Iris pigment epithelial cell (primary cell): ENCODE measurements at places on chromosomes 3 and 15.

GRCh38 chr3:124360563-124360962 is 368.6 kb upstream of the ROPN1 start:
- DNase-seq: no peak

GRCh38 chr15:36175186-36175740 is 404.2 kb upstream of the CDIN1 start:
- DNase-seq: no peak

DNA sequence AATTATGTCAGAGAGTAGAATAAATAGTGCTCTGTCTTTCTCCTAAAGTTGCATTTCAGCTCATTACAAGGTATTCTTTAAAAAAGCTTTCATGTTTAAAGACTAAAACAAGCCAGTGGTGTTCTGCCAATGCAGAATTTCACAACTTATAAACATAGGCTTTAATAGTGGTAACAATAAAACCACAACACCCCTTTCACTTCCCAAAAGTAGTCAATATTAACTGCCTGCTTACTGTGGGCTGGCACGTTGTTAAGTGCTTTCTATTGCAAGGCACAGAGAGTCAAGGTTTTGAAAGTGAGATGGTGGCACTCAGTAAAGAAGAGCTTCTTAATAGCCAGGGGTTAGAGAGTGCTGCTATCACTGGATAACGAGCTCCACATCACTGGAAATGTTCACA is 8.4 kb upstream of the RTP1 start:
- DNase-seq: peak; percentile 55

DNA sequence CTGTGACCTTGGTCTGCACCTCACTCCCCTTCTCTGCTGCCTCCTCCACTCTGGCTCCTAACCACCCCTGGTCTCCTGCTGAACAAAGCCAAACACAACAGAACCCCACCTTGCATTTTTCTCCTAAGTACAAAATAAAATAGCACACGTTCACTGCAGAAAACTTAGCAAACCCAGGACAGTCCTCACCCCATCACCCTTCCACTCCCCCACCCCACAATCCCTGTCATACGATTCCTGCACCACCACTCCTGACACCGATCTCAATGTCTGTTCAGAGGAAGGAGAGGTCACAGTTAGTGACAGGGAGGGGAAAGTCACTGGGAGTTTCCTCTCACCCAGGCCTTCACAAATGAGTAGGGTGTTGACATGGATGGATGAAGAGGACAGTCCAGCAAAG is 4.2 kb downstream of the VPS33B start:
- DNase-seq: no peak

DNA sequence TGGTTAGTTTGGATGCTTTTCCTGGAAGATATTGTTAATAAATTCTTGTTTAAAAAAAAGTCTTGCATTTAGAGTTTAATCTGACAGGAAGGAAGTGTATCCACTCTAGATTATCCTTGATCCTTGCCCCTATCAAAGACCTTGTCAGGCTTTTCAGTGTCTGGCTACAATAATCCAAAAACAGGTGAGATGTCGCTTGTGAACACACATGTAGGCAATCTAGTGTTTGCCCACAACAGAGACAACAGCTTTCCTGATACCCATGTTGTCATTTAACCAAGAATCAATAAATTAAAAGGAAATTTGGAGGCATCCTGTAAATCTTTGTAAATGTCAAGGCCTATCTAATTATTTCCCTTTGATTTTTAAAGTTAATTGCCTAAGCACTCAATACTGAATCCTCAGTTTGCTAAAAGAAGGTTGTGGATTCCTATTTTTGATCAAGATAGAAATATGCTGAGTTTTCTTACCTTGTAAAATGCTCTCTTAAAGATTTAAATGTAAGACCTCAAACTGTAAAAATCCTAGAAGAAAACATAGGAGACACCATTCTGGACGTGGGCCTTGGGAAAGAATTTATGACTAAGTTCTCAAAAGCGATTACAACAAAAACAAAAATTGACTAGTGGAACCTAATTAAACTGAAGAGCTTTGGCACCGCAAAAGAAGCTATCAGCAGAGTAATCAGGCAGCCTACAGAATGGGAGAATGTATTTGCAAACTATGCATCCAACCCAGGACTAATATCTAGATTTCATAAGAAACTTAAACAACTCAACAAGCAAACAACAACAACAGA is 207.7 kb downstream of the NAALADL2 start:
- DNase-seq: no peak

GRCh38 chr3:33437556-33438283 is 2.5 kb downstream of the UBP1 start:
- peak; percentile 86 for DNase-seq

DNA sequence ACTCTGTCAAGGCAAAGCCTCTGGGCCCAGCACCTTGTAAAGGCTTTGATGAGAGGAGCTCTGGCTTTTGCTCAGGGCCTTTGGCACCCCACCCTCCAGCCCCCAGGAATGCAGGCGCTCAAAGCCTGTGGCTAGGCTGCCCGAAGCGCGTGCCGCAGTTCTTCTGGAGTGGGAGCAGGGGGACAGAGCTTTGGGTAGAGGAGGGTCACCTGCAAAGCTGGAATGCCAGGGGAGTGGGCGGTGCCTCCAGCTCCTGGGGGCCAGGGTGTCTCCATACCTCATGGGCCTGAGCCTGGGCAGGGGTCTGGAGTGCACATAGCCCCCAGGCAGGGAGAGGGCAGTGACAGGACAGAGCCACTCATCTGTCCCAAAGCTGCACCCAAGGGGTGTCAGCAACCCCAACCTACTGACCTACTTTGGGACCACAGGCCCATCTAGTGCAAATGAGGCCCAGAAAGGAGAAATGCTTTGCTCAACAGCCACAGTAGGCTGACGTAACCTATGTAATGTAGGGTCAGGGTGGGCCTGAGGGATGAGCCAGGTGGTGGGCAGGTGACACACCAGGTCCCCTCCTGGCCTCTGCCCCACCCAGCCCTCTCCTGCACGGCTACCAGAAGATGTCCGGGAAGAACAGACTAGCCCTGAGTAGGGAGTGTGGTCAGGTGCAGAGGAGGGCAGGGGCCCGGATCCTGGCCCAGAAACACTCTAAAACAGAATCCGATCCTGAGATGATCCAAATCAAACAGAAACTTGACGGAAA is 2.2 kb upstream of the CALML4 start:
- DNase-seq: no peak

- no peak for DNase-seq
Measured at GRCh38 chr3:127077068-127077467, 94.2 kb downstream of the PLXNA1 start.

DNA sequence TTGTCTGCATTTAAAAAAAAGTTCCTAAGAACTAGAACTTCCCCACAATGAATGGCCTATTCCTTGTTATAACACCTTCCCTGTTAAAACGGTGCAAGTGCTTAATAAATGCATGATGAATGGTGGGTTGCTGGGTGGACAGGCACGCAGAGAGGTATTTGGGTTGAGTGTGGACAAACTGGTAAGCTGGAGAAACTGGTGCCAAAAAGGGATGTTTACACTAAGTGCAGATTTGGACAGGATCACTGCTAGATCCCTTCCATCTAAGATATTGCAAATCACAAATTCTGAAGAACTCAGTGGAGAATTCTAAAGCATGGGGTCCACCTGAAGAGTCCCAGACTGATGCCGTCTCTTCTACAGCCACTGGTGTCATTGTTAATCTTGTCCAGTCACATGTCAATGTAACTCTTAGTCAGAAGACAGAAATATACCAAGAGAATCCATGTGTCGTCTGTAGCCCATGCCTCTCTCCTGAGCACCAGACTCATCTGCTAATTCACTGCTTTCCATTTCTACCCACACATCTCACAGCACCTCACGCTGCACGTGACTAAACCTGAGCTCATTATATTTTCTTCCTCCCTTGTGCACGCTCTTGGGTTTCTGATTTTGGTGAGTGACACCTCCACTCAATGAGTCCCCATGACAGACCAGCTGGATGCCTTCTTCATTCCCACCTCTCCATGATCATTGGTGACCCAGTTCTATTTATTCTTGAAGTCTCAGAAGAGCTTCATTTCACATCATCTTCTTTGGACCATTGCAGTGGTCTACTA is 328.9 kb downstream of the THSD4 start:
- DNase-seq: no peak

DNA sequence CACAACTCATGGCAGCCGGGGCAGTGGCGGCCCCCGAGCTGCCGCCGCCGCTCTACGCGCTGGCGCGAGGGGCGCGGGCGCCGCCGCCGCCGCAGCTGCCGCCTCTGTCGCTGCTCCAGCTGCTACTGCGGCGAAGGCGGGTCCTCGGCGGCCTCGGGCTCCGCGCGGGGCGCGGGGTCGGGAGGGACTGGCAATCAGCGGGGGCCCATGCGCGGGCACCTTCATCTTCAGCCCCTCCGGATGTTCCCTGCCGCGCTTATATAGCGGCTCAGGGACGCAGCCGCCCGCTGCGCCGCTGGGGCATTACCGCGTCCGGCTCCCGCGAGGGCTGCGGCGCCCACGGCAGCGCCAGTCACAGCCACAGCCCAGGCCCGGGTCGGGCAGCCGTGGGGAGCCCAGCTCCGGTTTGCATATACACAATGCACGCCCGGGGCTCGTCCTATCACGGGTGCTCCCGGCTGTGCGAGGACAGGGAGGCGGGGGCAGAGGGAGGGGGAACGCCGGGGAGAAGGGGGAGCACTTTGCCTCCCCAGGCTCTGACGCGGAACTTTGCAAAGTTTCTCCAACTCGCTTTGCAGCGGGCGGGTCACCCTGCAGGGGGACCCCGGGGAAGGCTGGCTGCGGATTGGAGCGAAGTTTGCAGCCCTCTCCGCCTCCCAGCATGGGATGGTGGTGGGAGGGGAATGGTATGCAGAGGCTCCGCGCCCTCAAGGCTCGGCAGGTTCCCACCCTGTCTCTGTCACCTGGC is at the start of gene VGLL3:
Gene VGLL3, minus strand, starts transcription at position 416 of the 748 bp plus-strand sequence. Its CDS starts 406 bp downstream, at position 10.
- DNase-seq: peak; percentile 97

DNA sequence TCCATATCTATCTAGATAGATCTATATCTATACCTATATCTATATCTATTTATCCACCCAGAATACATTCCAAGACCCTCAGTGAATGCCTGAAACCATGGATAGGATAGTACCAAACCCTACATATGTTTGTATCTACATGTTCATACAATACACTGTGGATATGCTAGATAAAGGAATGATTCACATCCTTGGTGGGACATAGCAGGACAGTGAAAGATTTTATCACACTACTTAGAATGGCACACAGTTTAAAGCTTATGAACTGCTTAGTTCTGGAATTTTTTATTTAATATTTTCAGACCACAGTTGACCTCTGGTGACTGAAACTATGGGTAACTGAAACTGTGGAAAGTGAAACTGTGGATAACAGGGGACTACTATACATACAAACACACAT is 198.8 kb upstream of the TTC14 start:
- DNase-seq: no peak

DNA sequence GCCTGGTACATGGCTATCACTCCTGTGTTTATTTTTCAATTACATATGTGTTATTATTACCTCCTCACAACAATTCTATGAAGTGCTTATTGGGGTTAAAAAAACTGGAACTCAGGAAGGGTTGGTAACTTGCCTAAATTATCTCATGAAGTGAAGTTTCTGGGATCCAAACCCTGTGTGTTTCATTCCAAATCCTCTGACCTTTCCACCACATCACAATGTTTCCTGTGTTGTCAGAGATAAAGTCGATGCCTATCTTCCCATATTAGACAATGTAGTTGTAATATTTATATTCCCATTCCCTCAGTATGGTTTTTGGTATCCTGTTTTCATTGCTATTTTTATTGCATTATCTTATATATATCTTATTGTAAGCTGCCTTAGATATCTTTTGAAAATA is 269.1 kb upstream of the CFAP20DC start:
- no peak for DNase-seq

DNA sequence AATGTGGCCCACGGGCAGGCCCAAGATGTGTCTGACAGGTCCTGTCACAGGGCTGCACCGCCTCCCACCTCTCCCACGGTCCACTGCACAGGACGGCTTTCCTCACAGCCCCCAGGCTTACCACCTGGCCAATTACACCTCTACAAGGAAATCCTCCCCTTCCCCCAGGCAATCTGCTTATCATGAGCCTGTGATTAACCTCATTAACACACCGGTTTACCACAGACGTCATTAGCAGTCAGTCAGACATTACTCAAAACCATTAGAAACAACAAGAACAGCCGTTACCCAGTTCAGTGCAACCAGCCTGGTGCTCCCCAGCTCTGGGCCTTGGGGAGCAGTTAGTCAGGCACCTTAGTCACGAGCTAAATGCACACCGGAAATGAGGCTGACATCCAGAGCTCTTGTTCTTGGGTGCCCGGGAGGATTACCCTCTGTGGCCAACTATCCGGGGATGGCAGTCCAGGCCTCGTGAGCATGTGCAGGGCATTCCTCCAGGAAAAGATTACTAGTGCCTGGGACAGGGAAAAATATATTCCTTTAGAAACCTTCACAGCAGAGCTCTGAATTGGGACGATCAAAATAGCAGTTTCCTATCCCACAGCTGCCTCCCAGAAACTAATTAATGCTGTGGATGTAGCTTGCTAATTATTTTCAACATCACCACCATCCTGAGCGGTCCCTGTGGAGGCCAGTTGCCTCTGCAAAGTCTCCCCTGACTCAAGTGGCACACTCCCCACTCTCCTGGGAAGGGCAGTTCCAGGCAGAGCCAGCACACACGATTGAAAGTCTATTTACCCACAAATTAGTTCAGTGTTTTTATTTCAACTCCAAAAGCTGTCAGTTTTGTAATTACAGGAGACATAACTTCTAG is 117.4 kb upstream of the ZBED2 start:
- peak; percentile 26 for DNase-seq

DNA sequence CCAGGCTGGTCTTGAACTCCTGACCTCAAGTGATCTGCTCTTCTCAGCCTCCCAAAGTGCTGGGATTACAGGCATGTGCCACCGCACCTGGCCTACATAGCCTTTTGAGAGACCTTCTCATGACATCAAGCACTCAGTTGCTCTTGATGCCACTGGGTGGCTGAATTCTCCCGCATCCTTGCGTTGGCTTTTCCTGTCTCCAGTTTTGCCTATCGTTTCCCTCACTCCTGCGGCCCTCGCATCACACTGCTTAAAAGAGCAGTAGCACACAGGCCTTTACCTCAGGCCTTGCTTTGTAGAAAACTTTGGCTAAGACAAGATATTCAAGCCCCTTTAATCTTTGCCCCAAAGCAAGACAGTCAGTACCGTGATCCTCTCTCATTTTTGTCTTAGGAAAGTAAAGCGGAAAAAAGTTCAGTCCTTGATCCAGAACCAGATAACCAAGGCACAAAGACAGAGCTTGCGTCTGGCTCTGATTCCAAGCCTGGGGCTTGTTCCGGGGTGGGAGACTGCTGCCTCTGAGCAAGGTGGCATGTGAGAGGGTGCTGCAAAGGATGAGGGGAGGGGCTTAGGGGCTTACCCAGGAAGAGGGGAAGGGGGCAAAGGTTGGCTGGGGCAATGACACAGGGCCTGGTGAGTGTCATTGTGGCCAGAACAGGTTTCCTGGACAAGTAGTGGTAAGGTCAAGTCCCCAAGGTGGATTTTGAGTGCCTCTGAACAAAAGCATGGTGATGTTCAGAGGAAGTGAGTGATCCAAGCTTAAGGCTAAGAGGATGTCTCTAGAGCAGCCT is 175.0 kb upstream of the TLE3 start:
- no peak for DNase-seq

- DNase-seq: no peak
Measured at GRCh38 chr3:171815973-171816595, 5.8 kb upstream of the PLD1 start.

GRCh38 chr15:92586383-92586942 is 69.1 kb downstream of the FAM174B start:
- DNase-seq: no peak
